Activated CD4-positive, alpha-beta T cell treated with anti-CD3 and anti-CD28 coated beads, Interleukin-2, Interleukin-6, amounts not matched to agents 100 ng/mL and 50 ng/mL, durations not matched to agents 16 hours and 8 hours (primary cell): ENCODE measurements at places on chromosomes 7 and 10.

DNA sequence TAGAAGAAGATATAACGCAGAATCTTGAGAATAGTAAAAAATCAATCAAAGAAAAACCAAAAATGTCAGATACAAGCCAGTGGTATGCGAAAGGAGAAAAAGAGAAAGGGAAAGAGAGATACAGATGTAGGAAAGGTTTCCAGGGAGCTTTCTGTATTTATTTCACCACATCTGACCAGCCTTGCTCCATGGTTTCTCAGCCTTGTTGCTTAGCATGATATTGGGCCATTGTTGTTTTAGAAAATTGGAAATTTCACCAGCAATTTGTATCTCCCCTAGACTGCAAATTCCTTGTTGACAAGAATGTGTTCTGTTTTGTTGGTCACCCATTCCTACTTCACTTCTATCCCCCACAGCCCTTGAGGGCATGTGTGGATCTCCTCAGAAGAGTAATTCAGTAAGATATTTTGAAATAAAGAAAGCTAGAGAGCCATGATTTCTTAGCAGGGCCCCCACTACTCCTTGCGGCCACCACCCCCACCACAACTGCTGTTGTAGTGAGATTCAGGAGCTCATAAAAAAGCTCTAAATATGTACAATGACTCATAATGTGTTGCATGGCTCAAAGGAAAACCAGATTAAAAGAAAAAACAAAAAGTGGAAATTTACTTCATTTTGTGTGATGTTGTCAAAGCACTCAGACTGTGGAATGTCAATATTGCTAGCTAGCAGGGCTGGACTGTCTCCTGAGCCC, 138.7 kb downstream of the CHRM2 start:
- DNase-seq = no peak

GRCh38 chr7:109844362-109844761, 1246.6 kb upstream of the LRRN3 start:
- DNase-seq = no peak

- no peak for DNase-seq
These were observed 94.6 kb downstream of the CUX1 start for GRCh38 chr7:101911800-101912715.

DNA sequence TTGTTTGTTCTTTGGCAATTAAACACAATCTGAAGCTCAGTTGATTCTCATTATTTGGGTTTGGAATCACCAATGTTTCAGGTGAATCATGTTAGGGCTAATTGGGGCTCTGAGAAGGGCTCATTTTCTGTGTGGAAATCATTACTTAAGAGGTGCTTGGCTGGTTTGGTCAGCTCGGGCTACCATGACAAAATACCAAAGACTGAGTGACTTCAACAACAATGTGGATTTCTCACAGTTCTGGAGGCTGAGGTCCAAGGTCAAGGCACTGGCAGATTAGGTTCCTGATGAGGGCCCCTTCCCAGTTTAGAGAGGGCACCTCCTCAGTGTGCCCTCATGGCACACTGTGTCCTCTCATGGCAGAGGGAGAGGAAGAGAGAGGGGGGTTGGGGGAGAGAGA, 121.3 kb downstream of the ZNF248 start:
- no peak for DNase-seq

DNA sequence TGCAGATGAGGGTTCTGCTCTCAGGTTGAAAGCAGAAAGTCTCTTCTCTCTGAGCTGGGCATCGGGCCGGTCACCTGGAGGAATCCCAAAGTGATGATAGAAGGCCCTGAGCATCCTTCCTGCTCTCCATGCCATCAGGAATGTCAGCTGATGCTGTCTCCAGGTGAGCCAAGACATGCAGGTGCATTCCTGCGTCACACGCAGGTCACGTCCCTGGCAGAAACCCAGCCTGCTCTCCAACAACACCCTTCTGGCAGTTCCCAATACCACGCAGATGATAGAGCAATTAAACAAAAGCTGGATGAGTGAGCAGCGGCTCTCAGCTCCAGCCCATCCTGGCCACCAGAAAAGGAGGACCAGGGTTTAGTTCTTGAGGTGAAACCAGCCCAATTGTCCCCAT, 6.9 kb upstream of the WIPI2 start:
- DNase-seq = no peak

DNA sequence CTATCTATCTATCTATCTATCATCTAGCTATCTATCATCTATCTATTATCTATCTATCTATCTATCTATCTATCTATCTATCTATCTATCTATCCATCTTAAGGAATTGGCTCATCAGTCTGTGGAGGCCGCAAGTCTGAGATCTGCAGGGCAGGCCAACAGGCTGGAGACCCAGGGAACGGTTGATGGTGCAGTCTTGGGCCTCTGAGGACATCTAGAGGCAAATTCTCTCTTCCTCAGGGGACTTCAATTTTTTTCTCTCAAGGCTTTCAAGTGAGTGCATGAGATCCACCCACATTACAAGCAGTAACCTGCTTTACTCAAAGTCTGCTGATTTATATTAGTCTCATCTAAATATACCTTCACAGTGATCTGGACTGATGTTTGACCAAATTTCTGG, 197.0 kb downstream of the GLRX3 start:
- no peak for DNase-seq

DNA sequence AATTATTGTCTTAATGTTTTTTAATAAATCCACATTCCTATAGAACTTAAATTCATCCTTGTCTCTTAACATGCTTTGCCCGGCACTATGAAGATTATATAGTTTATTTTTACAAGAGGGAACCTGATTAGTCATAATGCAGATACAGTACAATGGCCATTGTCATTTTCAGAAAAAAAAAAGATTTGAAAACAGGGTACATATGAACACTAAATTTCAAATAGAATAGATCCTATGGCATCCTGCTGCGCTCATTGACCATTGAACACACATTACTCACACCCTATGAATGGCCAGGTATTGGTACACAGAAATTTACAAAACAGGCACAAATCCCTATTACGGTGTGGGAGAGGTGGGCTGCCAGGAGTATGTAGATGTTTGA, 2.0 kb upstream of the KLF6 start:
- no peak for DNase-seq

DNA sequence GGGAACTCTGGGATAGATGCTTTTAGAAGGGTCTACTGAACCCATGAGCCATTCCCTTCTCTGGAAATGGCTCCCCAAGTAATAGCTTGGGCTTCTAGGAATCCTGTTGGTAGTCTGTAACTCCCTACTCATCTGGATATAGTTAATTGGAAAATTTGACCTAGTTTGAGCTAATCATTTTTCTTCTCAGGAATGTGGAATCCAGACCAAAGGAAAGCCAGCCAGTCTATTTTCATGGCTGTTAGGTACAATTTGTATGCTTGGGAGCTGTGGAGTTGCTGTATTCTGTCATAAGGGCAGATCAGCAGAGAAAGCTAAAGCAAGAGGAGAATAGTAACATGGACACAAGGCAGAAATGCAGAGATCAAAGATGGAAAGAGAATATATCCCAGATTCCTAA, 71.6 kb upstream of the C1GALT1 start:
- DNase-seq = no peak

GRCh38 chr7:34026481-34027190, 121.3 kb downstream of the BMPER start:
- no peak for DNase-seq

DNA sequence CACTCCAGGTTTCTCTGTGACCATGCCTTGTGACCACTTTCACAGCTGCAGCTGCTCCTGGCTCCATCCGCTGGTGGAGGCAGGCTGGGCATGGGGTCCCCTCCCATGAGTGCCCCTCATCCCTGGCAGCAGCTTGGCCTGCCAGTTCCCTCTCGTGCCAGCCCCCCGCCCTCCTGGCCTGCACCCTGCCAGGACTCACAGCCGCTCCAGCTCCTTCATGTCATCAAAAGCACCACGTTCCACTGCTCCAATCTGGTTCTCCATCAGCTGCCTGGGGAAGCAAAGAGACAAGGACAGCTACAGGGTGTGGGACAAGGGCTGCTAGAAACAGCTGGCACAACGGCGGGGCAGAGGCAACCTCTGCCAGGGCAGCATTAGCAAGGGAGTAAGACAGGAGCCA, 22.6 kb downstream of the SLIT1 start:
- DNase-seq = no peak

GRCh38 chr7:30886608-30887011, 25.0 kb upstream of the AQP1 start:
- DNase-seq = no peak

DNA sequence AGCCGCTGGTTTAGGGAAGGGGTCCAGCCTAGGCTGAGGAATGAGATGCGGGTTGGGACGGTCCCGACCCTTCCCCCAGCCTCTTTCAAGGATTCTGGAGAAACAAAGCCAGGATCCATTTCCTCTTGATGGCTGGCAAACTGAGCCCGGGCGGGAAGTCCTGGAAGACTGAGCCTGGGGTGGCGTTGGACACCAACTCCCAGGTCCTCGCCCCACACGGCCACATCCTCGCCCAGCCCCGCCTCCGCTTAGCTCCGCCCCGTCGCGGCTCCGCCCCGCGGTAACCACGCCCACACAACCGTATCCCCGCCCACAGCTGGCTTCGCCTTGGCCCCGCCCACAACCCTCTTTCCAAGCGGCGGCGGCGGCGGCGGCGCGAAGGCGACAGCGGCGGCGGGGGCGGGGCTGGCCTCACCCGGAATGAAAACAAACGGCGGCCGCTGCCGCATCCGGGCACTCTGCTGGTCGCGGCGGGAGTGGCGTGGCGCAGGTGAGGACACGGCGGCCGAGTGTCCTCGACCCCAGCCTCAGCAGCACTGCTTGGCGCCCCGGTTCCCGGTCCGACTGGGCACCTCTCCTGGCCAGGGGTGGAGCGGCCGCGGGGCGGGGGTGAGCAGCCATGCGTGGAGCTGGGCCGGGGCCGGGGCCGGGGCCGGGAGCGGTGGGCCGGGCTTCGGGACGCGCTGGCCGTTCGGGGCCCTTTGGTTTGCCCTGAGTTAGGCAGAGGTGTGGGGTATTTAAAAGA, at the start of gene NUB1:
Gene NUB1 (plus strand): TSS at position 456 of the 745 bp plus-strand sequence. CDS start 3,538 bp downstream, outside the sequence.
- peak; percentile 95 for DNase-seq

GRCh38 chr7:2710901-2711551, 23.0 kb downstream of the AMZ1 start:
- DNase-seq = peak; percentile 72

- DNase-seq = peak; percentile 4
These were observed 338.0 kb upstream of the MKI67 start for GRCh38 chr10:128463991-128464760.

DNA sequence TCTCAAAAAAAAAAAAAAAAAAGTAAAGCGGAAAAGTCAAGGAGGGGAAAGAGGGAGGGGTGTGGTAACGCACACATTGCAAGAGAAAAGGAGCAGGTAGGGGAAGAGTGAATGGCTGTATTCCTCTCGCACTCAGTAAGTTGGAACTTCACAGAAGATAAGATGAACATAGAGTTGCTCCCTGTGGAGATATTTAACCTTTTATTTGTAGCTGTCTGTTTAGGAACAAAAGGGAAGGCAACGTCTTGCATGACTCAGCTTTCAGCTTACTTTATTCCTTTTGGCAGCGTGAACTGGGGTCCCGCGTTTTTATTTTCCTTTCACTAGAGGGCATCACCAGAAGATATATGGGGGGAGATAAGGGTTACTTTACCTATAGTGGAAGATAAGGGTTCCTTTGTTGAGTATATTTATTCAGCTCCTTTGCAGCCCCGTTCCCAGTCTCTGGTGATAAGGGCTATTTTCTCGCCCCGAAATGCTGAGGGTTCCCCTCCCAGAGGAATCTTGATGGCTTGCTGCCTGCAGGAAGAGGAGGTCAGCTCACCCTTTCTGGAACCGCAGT, 78.5 kb downstream of the APBB1IP start:
- DNase-seq = no peak

DNA sequence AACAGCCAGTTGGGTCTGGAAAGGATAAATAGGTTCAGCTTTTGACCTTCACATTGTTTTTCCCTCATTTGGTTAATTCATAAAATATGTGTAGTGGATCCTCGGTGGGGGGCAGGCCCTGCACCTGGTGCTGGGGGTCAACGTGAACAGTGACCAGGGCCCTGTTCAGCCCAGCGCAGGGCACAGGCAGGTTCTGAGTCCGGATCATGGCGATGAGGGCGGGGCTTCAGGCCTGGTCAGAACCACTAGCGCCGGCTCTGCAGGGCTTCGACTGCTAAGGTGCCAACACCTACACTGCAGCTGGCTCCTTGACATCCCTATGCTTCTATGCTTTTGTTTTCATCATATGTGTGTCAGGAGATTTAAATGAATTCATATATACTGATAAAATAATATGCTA, 177.7 kb downstream of the CXCL12 start:
- no peak for DNase-seq

GRCh38 chr7:5348134-5349004, 65.6 kb downstream of the SLC29A4 start:
- DNase-seq = no peak

DNA sequence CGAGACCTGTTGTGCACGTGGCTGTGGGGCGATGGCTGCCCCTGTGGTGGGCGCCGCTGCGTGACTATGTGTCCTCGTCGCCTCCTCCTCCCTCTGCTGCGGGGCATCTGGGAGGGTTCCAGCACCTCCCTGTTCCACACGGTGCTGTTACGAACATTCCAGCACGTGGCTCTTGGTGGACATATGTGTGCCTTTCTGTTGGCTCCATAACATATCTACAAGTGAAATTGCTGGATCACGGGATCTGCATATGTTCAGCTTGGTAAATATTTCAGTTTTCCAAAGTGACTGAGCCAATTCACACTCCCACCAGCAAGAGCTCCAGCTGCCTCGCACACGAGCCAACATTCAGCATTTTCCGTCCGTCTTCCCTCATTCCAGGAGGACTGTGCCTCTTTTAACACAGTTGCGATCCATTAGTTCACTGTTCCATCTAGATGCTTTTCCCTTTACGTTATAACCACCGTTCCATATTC, 25.1 kb downstream of the SNX8 start:
- no peak for DNase-seq

GRCh38 chr7:31027161-31027965, 24.7 kb upstream of the ADCYAP1R1 start:
- DNase-seq = no peak

DNA sequence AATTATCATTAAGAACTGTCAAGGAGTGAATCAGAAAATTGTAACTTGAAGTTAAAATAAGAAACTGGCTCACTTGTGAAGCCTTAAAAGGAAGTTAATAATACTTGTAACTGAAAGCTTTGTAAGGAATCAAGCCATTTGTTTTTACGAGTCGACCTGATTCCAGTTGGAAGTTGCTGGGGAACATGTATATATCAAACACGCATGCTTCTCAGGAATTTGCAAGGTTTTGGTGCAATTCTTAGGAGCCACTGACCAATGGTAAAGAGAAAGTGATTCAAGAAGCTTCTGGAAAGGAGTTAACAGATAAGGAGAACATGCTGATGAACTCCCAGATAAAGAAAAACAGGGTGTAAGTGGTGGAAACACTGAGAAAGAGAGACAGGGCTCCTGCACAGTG, 56.4 kb downstream of the ETV1 start:
- no peak for DNase-seq

- peak; percentile 80 for DNase-seq
These were observed 809 bp downstream of the C10orf143 start for GRCh38 chr10:130109796-130110245.

DNA sequence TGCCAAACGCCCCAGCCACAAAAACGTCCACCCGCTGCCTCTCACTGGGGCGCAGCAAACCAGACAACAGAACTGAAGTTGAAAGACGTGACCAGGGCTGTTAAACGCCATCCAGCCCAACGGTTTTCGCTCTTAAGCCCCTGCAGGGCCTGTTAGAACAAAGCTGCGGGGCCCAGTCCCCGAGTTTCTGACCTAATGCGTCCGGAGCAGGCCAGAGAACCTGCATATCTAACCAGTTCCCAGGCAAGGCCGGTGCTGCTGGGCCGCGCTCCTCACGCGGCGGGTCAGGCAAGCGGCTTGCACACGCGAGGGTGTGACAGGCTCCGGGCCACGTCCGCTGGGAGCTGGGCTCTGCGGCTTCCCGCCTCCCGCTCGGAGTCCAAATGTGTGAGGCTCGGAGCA, 87.0 kb downstream of the PTPRN2 start:
- no peak for DNase-seq
